Central memory CD8-positive, alpha-beta T cell (primary cell): ENCODE measurements at places on chromosomes 16 and 17.
A peak's percentile ranks its signal among the peaks of the same experiment; 100 is the strongest.

DNA sequence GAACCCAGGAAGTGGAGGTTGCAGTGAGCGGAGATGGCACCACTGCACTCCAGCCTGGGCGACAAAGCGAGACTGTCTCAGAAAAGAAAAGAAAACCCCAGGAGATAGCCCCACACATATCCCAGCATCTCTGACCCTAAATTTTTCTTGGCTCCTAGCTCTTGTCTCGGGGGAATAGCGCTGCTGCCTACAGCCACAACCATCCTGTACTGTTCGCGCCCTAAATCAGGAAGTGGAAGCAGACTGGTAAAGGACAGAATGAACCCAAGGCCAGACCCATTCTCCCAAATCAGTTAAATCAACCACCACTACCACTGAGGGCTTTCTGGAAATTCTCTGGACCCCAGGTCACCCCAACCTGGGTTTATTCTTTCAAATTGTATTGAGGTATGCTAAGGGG is 1.7 kb downstream of the CTDNEP1 start:
- peaks cover 55% of the 10 kb centered on the region for H3K4me1 ChIP-seq
- peaks cover 46% of the 10 kb centered on the region for H3K36me3 ChIP-seq
- no peaks in the 10 kb centered on the region for H3K27me3 ChIP-seq
- peak overlapping the region; percentile 93 for H3K27ac ChIP-seq
- DNase-seq = no peak

- H3K4me3 ChIP-seq = peak within 1 kb of the TSS; percentile 91
- peaks cover 23% of the 10 kb centered on the region for H3K36me3 ChIP-seq
- peak within 1 kb of the TSS; percentile 92 for H3K27ac ChIP-seq
- peaks cover 37% of the 10 kb centered on the region for H3K4me1 ChIP-seq
- peak; percentile 98 for DNase-seq
Measured at GRCh38 chr17:75405365-75406221, at the start of gene GRB2. Gene GRB2 (minus strand): TSS chr17:75405678. CDS start chr17:75393628, 12,050 bp downstream.

GRCh38 chr16:68860978-68861892 is 17.9 kb downstream of the TANGO6 start:
- DNase-seq = no peak
- H3K4me3 ChIP-seq = no peak overlapping the region
- H3K27ac ChIP-seq = no peak overlapping the region
- H3K27me3 ChIP-seq = no peaks in the 10 kb centered on the region
- H3K36me3 ChIP-seq = peaks cover 29% of the 10 kb centered on the region

- H3K4me3 ChIP-seq = no peak overlapping the region
- H3K4me1 ChIP-seq = peaks cover 6% of the 10 kb centered on the region
- peaks cover 17% of the 10 kb centered on the region for H3K36me3 ChIP-seq
- H3K27ac ChIP-seq = no peak overlapping the region
- no peaks in the 10 kb centered on the region for H3K27me3 ChIP-seq
Measured at GRCh38 chr17:63714550-63715277, 14.8 kb upstream of the LIMD2 start.
